ENCODE measurements at places on chromosomes 7 and 10.
A peak's percentile ranks its signal among the peaks of the same experiment; 100 is the strongest.

DNA sequence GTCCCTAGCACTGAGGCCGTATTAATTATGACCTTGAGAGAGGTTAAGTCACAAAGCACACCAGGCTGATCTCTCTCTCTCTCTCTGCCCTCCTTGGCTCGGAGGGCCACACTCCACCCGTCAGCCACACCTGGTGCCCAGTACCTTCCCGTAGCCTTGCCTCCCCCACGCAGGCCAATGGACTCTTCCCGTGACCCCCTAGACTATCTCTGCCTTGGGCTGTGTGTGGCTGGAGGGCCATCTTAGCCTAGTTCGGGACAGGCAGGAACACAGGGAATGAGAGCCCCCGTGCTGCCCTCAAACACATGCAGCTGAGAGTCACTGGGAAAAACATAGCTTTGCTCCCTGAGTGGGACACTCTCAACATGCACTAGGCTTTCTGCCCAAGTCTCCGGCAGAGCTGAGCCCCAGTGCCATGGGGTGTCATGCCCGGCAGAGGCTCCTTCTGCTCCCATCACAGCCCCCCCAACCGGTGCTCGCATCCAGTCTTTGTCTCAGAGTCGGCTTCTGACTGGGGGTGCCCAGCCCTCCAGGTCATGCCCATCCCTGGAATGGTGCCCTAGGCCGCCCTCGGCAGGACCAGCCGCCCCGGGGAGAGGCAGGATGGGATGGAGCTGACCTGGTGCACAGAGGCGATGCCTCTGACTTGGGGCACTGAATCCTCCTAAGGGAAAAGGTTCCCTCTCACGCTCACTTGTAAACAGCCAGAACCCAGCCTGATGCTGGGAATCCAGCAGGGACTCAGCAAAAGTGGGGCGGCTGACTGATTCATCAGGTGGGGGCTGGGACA, 63.0 kb downstream of the TCERG1L start:
- no peak for DNase-seq

DNA sequence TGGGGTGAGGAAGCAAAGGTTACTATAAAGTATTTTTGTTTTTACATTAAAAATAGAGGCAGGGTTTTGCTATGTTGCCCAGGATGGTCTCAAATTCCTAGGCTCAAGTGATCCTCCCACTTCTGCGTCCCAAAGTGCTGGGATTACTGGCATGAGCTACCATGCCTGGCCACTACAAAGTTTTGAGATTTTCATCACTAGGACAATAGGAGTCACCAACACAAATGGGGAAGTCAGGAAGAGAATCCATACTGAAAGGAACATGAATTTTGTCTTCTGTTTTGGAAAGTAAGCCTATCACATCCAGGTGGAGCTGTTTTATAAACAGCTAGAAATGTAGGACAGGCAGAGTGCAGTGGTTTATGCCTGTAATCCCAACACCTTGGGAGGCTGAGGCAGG, 20.0 kb upstream of the CAPZA2 start:
- DNase-seq, result no peak

DNA sequence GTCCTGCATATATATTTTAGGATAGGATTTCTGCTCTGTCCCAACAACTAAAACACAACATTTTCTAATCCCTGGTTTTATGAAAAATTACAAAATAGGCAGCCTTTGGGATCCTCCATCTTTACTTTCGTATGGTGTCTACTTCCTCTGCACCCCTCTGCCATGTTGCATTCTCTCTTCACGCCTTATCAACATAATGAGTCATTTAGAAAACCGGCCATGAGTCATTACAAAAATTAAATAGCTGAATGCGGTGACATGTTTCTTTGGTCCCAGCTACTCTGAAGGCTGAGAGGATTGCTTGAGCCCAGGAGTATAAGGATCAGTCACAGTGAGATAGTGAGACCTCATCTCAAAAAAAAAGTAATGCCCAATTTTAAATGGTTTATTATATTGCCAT, 148.1 kb upstream of the CELF2 start:
- no peak for DNase-seq

DNA sequence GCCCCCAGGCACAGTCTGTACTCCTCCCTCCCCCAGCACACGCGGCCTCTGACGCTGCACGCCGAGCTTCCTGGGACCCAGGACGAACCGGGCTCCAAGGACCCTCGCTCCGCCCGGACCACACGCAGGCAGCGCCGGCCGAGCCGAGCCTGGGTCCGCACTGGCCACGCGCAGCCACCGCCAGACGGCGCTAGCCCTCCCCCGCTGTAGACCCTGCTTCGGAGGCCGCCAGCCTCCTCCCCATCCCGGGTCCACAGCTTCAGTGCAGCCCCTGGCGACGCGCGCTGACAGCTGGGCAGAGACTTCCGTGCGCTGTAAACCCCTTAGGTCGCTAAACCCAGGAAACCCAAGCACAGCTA, 936 bp upstream of the TCERG1L start:
- DNase-seq, result peak; percentile 76

GRCh38 chr7:88759230-88760135, at the start of gene ZNF804B:
Gene ZNF804B (plus strand): TSS chr7:88759700. CDS start chr7:88759977, 277 bp downstream.
- DNase-seq, result peak; percentile 59

- no peak for DNase-seq
Measured at GRCh38 chr10:75367021-75367487, 34.5 kb downstream of the ZNF503 start.

DNA sequence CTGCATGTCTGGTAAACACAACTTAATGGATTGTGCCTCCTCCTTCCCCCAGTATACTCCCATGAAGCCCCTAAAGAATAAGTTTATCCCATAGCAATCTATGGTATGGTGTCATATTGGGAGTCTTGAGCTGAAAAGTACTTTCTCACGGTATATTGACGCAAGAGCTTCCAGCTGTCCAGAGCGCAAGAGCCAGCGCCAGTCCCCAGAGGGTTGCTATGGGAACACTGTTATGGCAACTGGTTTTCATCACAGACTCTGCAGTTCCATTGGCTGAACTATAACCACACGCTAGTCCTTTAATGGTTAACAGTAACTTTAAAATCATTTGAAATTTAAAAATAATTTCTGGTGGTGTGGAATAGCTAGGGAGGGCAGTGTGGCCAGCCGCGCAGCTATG, 46.9 kb downstream of the PRPF18 start:
- DNase-seq, result no peak

DNA sequence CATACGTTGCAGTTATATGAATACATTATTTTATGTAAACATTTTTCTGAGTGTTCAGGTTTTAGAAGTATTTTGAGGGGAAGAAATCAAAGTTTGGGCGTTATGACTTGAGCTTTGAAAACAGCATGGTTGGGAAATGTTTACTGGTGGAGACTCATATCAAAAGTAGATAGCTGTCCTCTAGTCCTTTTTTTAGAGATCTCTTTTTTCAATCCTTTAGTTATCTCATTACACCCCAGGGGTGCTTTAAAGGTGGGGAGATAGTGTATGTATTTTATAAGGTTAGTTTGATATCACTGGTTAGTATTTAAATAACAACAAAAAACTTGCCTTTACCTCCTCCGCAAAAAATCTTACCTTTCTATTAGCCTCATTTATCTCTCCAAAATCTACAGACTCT, 2.3 kb downstream of the DMTF1 start:
- no peak for DNase-seq

DNA sequence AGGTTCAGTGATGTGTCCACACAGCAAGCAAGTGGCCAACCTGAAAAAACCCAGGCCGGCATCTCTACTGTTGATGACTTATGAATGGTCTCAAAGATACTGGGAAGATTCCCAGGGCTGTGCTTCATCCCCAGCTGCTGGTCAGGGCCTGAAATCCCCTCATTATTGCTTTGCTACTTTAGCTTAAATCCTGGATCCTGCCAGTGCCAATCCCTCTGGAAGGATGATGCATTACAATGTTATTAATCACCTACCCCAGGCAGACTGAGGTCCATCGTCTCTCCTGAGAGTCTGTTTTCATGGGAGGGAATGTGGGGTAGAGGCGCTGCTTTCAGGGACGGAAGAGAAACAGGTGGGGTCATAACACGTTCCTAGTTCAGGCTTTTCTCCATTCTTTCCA, 371.6 kb downstream of the RPS24 start:
- no peak for DNase-seq

GRCh38 chr7:132881317-132881716, 200.6 kb downstream of the CHCHD3 start:
- no peak for DNase-seq

DNA sequence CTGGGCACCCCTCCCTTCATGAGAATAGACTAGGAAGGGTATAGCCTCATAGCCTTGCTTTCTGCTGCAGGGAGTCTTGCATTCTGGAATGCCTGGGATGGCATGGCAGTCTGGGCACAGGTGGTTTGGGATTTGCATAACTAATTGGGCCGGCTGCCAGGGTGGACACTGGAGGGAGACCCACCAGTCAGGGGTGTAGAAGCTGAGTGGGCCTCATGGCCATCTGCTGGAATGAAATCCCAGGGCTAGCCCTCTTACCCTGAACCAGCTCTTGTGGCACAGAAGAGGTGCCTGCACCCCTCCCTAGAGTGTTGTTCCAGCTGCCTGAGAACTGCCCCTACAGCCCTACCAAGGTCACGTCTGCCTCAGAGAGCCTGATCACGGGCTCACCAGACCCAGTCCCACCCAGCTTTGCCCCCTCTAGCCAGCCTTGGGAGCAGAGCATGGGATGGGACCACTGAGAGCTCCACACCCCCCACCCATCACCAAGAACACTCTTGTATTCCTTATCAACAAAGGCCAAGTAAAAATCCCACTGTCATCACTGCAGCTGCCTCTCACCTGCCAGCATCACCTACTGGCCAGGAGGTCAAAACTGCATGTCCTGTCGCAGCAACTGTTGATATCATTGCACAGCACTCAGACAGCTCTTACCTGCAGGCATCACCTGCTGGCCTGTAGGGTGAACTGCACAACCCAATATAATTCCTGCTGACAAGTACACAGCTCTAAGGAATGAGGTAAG, 148.9 kb downstream of the ZEB1 start:
- no peak for DNase-seq

- no peak for DNase-seq
Measured at GRCh38 chr7:2225830-2226229, 6.9 kb downstream of the MAD1L1 start.

- peak; percentile 58 for DNase-seq
Measured at GRCh38 chr10:127196282-127197153, at the start of gene INSYN2A. Gene INSYN2A (minus strand): TSS chr10:127196591. CDS start chr10:127176395, 20,196 bp downstream.

DNA sequence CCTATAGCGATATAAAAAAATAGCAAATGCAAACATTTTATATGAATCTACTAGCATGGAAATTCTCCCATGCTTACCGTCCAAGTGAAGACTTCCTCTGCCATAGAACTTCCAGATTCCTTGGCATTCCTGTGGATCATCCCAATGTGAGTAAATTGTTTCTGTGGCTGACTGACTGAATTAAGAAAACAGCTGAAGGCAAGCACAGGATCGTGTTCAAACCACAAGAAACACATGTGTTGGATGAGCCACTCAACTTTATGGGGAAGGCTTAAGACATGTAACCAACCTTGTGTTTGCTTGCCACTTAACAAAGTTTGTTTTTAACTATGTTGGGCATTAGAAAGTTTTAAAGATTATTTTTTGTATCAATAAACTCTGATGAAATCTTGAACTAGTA, 2.6 kb upstream of the MYPN start:
- no peak for DNase-seq

DNA sequence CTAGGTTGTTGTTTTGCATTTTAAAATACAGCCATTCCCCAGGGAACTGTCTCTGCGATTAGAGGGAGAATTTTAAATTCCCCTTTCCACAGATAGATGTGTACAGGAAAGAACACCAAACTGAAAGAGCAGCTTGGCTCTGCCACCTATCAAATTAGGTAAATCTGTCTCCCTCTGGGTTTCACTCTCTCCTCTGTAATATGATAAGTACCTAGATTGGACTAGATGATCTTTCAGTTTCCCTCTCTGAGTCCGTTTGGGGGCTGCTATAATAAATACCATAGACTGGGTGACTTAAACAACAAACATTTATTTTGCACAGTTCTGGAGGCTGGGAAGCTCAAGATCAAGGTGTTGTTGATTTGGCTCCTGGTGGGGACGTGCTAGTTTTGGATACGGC, 186.0 kb downstream of the KIF20B start:
- DNase-seq, result no peak

DNA sequence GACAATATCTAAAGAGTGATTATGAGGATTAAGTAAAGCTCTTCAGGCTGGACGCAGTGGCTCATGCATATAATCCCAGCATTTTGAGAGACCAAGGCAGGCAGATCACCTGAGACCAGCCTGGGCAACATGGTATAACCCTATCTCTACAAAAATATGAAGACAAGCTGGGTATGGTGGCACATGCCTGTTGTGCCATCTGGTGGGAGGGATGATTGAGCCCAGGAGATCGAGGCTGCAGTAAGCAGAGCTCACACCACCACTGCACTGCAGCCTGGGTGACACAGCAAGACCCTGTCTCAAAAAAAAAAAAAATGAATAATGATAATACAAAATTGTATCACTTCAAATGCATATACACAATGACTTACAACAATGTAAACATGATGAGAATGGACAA, 195.6 kb upstream of the AUTS2 start:
- no peak for DNase-seq

DNA sequence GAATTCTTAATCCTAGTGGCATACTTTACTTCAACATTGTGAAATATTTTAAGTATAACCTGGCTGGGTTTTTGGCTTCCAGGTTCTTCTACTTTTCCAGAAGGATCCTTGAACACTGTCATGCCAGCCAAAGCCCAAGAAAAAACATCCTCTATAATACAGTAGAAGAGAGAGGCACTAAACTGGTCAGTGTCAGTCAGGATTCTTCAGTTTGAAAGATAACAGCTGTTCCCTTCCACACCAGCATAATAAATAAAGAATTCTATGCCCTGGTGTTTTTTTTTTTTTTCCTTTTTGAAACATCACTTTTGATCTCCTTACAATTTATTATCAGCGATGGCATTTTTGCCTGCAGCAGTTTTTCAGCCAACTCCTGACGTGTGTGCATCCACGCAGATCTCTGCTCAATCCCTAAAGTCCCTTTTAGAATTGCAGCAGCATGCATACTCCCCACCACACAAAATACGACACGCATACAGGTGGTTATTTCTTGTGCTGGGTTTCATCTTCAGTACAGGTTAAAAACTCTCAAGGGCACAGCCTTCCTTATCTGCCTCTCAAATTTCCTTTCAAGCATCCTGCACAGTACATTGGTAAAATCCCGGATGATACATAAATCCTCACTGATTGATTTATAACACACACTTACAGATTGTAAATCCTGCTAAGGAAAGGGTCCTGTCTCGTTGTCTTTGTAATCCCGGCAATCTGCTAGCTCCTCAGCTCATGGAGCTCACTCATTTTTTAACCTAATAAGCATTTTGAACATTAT, 100.2 kb downstream of the TPK1 start:
- DNase-seq, result no peak

DNA sequence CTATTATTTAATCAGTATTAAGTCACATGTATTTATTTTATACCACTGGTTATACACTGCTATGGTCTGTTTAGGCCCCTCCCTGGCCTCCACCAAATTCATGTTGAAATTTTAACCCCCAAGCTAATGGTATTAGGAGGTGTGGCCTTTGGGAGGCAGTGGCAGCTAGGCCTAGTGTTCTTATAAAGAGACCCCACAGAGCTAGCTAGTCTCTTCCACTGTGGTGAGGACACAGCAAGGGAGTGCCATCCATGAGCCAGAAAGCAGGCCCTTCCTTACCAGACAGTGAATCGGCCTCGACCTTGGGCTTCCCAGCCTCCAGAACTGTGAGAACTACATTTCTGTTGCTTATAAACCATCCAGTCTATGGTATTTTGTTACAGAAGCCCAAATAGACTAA, 28.7 kb downstream of the RBM48 start:
- DNase-seq, result no peak
